Aorta (tissue), 5 donors: ENCODE measurements at places on chromosomes 12 and 14. TPM values are rescaled to one million over a fixed set of nuclear protein-coding genes. Genes with fewer than 3 reads are reported as not detected.

The ZFHX2 gene
- polyA plus RNA-seq: 0.13 TPM

DNA sequence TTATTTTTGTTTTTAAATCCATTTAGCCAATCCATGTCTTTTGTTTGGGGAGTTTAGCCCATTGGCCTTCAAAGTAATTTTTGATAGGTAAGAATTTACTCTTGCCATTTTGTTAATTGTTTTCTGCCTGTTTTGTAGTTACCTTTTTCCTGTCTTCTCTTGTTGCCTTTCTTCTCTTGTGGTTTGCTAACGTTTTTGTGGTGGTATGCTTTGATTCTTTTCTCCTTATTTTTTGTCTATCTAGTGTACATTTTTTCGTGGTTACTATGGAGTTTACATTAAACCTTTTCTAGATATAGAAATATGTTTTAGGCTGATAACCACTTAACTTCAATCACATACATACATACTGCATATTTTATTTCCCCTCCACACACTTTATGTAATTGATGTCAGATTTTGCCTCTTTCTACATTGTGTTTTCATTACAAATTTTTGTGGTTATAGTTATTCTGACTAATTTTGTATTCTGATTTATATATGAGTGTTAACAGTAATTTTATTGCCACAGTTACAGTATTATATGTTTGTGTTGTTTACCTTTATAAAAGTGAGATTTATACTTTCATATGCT lies 19.2 kb upstream of the PPP1R12A start:
- DNase-seq: no peak

DNA sequence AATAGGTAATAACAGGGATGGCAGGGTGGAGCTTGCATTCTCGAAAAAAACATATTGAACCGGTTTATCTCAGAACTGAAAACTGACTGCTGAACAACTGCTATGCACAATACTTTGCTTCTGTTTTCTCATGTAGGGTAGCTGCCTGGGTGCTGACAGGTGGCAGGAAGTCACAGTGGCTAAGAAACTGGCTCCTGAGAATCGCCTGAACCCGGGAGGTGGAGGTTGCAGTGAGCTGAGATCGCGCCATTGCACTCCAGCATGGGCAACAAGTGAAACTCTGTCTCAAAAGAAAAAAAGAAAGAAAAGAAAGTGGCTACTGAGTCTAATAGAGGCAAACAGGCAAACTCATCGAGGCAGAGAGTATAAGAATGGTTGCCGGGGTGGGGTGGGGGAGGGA lies 113.1 kb downstream of the CCDC60 start:
- no peak for DNase-seq

DNA sequence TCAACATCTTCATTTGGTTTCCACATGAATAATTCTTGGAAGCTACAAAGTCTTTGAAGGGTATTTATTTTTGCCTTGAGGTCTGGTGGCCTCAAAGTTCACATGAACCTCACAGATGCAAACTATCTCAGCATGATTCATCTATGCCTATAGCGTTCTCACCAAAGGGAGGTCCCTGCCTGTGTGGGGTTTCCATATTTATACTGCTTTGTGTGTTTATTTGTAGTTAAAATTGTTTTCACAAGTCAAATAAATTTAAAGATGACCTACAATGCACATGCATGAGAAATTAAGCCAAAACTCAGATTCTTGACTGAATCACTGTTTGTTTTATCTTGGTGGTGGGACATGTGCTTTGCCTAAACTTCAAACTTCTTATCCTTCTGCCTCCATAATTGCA lies 176.7 kb downstream of the PPM1H start:
- no peak for DNase-seq

DNA sequence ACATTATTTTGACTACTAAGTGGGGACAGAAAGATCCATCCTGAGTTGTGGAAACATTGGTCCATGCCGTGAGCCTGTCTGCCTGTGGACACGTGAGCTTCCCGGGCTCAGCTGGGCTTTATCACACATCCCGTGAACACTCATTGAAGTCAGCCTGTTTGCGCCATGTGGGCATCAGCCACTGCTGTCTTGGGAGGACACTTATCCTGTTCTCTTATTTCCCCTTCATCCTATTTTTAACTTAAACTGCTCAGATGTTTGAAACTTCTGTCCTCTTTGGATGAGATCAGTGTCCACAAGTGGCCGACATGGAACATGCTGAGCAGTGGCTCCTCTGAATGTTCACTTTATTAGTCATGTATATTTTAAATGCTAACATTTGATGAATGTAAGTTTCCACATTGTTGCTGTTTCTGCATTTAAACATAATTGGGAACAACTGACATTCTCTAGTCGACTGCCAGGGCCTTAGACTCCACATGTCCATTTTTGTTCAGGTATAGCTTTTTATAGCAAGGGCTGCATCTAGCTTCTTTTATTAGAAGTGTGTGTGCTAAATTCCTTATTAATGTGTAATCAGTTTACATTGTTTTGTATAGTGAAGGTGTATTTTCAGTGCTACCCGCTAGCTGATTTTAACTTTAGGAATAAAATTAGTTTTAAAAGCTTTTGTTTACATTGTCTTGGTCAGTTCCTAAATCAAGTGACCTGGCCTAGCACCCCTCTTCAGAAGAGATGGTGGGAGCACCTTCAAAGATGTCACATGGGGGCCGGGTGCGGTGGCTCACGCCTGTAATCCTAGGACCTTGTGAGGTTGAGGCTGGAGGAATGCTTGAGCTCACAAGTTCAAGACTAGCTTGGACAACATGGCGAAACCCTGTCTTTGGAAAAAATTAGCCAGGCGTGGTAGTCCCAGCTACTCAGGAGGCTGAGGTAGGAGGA lies 24.0 kb downstream of the RNF34 start:
- peak; percentile 62 for DNase-seq

GRCh38 chr14:71780075-71780474 lies 152.2 kb upstream of the RGS6 start:
- no peak for DNase-seq

DNA sequence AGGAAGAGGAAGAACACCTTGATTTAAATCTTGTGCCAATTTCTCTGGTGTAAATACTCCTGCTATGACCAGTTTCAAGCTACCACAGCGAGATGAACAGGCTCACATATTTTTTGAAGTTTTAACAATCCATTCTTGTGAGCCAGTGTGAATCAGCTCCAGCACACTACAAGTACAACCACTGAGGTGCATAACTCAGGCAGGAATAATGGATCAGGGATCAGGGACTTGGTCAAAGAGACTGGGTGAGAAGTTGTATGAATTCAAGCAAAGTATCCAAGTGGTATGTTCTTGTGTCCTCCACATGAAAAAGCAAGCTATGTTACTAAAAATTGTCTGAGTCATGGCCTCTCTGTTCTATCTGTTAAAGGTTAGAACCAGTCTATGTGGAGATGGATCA lies 35.2 kb upstream of the KITLG start:
- no peak for DNase-seq

GRCh38 chr14:21090194-21090939 lies 8.1 kb downstream of the ZNF219 start:
- peak; percentile 54 for DNase-seq

The PLCZ1 gene
- not detected for polyA plus RNA-seq

The POC1B gene
- 7.3 TPM for polyA plus RNA-seq

- DNase-seq: no peak
These were observed 18.8 kb downstream of the BEGAIN start for GRCh38 chr14:100568164-100568997.

The GYS2 gene
- not detected for polyA plus RNA-seq

The ACSM4 gene
- not detected for polyA plus RNA-seq

DNA sequence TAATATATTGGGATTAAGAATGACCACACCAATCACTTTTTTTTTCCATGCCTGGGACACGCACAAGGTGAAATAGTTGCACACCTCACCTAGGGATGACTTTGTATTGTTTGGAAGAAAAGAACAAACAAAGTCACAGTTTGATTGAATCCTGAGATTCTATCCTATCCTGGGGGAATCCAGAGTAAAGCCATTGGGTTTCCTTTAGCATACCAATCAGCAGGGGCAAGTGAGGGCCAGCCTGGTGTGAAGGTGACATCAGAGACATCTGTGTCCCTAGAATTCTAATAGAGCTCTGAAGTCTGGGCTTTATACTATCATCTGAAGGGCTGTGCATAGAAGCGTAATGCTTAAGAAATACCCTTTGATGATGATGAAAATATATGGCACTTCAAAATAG lies 199.9 kb downstream of the STXBP6 start:
- DNase-seq: no peak

The HHIPL1 gene
- 0.51 TPM for polyA plus RNA-seq

The OR6C2 gene
- not detected for polyA plus RNA-seq

The PAX9 gene
- polyA plus RNA-seq: 0.50 TPM

- no peak for DNase-seq
These were observed 38.1 kb upstream of the GARIN2 start for GRCh38 chr14:67151082-67151666.

The KCNJ8 gene
- 4.0 TPM for polyA plus RNA-seq

GRCh38 chr14:69392481-69392880 lies 5.6 kb downstream of the ERH start:
- DNase-seq: no peak

The LARP4 gene
- polyA plus RNA-seq: 9.3 TPM

DNA sequence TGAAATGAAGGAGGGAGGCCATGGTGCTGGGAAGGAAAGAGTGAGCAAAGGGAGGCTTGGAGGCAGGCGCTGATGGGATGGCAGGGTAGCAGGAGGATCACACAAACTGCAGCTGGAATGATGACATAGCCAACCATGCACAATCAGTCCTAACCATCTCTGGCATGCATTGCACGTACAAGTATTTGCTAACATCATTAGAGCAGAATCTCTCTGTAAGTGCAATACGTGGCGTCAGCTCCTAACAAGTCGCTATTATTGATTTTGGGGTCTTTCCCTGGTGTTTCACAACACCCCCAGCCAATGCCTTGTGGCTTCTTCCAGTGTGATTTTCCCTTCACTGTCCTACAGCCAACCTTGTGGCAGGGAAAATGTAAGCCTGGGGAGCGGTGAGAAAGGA lies 18.5 kb downstream of the BDKRB1 start:
- DNase-seq: no peak

GRCh38 chr12:109269428-109269827 lies 39.7 kb downstream of the FOXN4 start:
- DNase-seq: no peak

- DNase-seq: no peak
These were observed 157.9 kb downstream of the ZNF664 start for GRCh38 chr12:124130691-124131591.

DNA sequence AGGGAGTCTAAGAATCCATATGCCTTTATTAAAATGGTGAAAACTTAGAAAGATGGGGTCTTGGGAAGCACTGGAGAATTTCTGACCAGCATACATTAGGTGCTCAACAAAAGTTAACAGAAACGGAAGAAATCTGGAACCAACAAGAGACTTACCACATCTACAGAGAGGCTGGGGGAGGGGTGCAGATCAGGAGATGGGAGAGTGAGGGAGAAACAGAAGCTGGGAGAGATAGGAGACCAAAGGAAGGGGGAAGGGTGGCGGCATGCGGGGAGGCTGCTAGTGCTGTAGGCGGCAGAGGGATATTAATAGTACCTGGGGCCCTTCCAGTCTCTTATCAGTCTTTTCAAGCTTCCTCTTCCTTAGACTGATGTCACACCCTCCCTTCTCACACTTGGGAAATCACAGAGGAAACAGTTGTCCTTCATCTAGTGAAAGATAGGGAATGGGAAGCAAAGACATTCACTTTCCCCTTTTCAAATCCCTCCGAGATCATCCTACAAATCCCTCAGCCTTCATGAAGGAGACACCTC lies 18.1 kb downstream of the ZBTB39 start:
- DNase-seq: no peak

GRCh38 chr14:90900476-90901083 lies 84.3 kb upstream of the TTC7B start:
- no peak for DNase-seq

The GUCY2C gene
- polyA plus RNA-seq: 3.0 TPM

The SLC7A7 gene
- polyA plus RNA-seq: 15.4 TPM

- no peak for DNase-seq
These were observed 74.1 kb downstream of the DUSP6 start for GRCh38 chr12:89278169-89278568.

The STK38L gene
- polyA plus RNA-seq: 94.4 TPM

DNA sequence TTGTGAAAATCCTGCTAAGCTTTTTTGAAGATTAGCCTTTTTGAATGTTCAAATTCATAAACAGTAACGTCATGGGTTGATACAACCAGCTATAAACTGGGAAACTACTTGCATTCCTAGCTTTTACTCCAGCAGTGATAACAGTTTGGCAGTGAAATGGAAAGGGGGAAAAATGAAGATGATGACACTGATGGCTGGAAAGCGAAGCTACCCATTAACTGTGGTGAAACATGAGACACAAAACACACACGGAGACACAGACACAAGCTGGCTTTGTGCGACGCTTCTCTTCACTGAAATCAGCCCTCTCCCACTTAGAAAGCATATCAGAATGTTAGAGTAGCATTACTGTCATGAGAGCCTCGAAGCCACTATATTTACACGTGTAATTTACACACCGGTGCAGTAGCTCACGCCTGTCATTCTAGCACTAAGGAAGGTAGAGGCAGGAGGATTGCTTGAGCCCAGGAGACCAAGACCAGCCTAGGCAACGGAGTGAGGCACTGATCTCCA lies 15.7 kb downstream of the VPS37B start:
- DNase-seq: no peak

DNA sequence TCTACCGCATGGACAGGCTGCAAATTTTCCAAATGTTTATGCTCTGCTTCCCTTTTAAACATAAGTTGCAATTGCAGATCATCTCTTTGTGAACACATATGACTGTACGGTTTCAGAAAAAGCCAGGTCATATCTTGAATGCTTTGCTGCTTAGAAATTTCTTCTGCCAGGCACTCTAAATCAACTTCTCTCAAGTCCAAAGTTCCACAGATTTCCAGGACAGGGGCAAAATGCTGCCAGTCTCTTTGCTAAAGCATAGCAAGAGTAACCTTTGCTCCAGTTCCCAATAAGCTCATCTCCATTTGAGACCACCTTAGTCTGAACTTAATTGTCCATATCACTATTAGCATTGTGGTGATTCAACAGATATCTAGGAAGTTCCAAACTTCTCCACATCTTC lies 13.6 kb upstream of the RERGL start:
- DNase-seq: no peak

GRCh38 chr14:24634158-24634557 lies at the start of gene GZMB:
GZMB (minus strand) TSS chr14:24634190; CDS start chr14:24634160, 30 bp downstream.
- peak; percentile 46 for DNase-seq

GRCh38 chr14:53149668-53150316 lies 3.3 kb downstream of the DDHD1 start:
- no peak for DNase-seq
